Mesangial cell (primary cell): ENCODE measurements at places on chromosomes 11 and 22. TPM values are rescaled to one million over a fixed set of nuclear protein-coding genes. Genes with fewer than 3 reads are reported as not detected.

Gene ZNF214
- 0.65 and 1.5 TPM in 2 replicates for total RNA-seq

Gene DUSP18
- 5.9 and 9.0 TPM in 2 replicates for total RNA-seq

Gene ANO5
- total RNA-seq = 0.76 and 0.98 TPM in 2 replicates

Gene DDI1
- not detected in 2 replicates for total RNA-seq

Gene YPEL4
- total RNA-seq = 0.38 TPM in 1 of 2 replicates, not detected in the other

Gene GVQW3
- total RNA-seq = 0.49 and 1.1 TPM in 2 replicates

Gene PANX2
- 0.13 and 0.16 TPM in 2 replicates for total RNA-seq

Gene CD6
- total RNA-seq = 0.25 and 0.33 TPM in 2 replicates

Gene LRRC32
- 2.4 and 43.4 TPM in 2 replicates for total RNA-seq

Gene APOL4
- not detected in 2 replicates for total RNA-seq

Gene XRCC6
- total RNA-seq = 166 and 331 TPM in 2 replicates

Gene NOX4
- total RNA-seq = 9.8 and 11.2 TPM in 2 replicates

Gene FAM180B
- not detected in 2 replicates for total RNA-seq

Gene CCS
- total RNA-seq = 20.4 and 32.2 TPM in 2 replicates

Gene FOXR1
- total RNA-seq = not detected in 2 replicates

Gene MMP12
- total RNA-seq = not detected in 2 replicates

Gene KCNQ1
- 0.16 and 0.38 TPM in 2 replicates for total RNA-seq

Gene RAB36
- 4.7 and 8.9 TPM in 2 replicates for total RNA-seq
